ENCODE measurements at places on chromosomes 6 and 20.

- DNase-seq: no peak
Measured at GRCh38 chr20:31823360-31824124, 4.4 kb downstream of the MYLK2 start.

DNA sequence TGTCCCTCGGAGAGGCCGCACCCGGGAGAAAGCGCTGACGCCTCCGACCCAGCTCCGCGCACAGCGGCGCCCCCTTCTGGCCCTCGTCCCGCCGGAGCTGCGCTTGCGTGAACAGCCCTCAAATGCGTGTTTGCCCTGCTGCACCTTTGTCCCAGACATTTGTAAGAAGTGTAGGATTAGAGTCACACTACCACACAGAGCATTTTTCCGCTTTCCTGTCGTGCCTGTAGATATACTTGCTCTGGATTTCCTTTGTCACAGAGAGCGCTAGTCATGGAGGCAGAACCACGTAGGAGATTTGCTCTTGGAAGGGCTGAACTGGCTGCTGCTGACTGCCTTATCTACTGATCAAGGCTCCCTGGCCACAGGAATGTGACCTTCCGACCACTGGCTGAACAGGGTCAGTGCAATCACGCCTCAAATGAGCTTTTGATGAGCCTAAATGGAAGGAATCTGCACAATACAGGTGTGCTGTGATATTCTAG is 62.3 kb downstream of the PAX1 start:
- DNase-seq: no peak

DNA sequence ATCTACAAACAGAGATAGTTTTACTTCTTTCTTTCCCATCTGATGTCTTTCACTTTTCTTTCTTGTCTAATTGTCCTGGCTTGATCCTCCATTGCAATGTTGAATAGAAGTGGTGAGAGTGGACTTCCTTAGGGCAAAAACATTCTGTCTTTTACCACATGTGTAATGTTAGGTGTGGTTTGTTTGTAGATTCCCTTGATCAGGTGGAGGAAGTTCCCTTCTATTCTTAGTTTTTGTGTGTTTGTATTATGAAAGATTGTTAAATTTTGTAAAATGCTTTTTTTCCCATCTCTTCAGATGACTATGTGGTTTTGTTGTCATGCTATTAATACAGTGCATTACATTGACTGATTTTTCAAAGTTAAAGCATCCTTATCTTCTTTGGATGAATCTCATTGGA is 41.6 kb upstream of the DUSP22 start:
- DNase-seq: no peak

- DNase-seq: no peak
Measured at GRCh38 chr6:16286151-16286522, 47.8 kb downstream of the GMPR start.

DNA sequence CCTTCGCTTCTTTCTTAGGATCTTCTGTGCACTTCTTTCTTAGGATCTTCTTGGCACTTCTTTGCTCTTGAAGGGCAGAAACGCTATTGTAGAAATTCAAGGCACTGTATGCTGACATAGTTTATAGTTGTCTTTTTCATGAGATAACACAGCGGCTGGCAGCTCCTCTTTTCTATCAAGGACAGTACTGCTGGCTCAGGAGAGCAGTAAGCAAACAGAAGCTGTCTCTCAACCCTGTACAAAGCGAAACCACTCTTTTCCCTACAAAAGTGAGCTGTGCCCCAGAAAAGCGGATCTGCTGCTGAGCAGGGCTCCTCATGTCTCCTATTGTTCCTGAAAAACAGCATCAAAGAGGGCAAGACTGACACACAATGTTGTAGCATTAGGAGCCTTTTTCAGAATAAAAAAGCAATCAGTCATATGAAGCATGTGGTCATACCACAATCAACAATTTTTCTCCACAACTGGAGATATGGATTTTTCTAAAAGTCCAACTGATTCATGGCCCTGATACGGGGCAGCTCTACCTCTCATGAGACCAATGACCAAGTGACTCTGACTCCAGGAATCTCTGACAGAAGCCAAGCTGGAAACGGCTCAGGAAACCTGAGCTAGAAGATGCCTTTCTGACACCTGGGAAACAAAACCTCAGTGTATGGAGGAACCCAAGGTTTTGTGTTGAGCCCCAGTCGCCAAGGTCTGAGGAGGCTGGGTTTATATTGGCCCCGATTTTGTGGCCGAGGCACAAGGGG is 255.9 kb downstream of the ESR1 start:
- DNase-seq: no peak

DNA sequence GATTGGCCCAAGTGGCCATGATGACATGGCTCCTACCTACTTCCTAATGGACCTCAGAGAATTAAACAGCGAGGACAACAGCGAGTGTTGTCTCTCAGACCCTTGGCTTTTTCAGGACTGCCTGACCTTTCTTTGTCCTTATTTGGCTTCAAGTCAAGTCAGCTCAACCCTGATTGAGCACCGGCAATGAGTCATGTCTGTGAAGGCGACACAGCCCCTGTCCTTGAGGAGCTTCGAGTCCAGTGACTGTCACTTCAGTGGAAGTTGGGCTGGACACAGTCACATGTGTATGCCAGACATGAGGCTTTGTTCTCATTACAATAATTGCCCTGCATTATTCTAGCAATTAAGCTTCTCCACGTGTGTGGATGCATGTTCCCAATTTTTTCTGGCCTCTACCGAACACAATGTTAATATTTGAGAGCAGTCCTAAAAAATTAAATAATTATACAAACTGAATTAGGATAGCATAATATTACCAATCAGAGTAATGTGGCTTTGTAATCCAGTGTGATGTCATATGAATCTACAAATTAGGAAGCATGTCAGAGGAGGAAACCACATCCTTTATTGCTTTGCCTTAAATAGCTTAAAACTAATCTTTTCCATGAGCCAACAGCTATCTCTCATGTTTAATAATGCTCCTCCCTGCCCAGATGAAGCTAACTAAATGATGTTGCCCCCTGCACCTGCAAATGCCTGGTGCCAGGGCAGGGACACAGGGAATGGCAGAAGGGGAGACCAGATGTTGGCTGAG is 178.6 kb downstream of the CDH26 start:
- no peak for DNase-seq

DNA sequence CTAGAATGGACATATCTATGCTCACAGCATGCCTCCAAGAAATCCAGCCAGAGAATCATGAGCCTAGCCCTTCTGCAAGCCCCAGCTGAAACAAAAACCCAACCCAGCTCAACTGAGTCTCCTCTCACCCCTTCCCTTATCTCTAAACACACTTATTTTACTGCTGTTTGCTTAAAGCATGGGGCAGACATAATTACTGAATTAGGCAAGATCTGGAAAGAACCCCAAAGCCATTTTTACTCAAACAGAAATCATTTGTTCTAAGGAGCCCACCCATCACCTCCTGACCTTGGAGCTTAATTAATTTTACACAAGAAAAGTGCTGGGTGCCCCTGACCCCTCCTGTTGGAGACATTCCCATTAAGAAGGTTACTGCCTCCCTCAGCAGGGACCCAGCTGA is 291.6 kb downstream of the MAFB start:
- DNase-seq: no peak
